Stimulated activated CD8-positive, alpha-beta memory T cell treated with anti-CD3 and anti-CD28 coated beads, Interleukin-15, amount 100 ng/mL, for 48 hours (primary cell): ENCODE measurements at places on chromosomes 7 and 10.

DNA sequence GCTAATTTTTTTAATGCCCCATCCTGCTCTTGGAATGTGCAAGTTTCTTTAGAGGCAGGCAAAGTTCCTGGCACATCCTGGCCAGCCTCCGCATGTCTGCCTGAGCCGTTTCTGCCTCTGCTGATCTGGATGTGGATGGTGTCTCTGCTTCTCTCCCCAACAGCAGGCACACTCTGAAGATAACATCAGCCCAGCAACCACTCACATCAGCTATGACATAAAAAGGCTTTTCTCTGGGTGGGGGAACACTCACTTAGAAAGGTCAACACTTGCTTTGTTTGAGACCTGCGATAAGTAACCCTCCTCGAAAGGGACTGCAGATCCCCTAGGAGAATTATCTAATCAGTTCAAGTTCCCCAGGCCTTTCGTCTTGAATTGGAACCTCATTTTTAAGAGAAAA lies 142.9 kb downstream of the FGFR2 start:
- DNase-seq = no peak

DNA sequence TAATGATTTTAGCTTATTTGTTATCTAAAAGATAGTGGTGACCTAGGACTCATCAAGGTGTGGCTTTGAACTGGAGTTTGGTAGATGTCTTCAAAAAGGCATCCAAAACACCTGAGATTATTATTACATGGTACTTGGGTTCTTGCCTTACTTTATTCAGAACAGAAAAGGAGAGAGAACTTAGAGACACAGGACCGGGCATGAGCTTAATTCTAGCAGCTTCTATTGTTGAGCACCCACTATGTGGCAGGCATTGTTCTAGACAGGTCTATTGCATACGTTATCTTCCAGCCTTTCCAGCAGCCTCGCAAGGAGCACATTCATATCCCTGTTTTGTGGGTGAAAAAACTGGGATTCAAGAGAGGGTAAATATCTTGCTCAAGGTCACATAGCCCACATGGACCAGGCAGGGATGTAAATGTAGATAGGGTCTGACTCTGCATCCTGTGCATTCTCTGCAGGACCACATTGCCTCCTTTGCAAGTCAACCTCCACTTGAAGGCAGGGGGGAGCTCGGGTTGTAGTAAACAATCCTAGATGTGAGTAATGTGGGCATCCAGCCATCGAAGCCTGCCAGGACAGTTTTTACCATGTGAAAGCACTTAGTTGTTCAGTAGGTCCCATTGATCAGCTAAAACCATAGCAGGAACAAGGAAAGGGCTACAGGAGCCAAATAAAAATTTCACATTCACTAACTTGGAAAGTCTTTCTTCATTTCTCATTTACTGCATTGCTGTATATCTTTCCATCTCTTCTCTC lies 551.4 kb downstream of the LRMDA start:
- no peak for DNase-seq

DNA sequence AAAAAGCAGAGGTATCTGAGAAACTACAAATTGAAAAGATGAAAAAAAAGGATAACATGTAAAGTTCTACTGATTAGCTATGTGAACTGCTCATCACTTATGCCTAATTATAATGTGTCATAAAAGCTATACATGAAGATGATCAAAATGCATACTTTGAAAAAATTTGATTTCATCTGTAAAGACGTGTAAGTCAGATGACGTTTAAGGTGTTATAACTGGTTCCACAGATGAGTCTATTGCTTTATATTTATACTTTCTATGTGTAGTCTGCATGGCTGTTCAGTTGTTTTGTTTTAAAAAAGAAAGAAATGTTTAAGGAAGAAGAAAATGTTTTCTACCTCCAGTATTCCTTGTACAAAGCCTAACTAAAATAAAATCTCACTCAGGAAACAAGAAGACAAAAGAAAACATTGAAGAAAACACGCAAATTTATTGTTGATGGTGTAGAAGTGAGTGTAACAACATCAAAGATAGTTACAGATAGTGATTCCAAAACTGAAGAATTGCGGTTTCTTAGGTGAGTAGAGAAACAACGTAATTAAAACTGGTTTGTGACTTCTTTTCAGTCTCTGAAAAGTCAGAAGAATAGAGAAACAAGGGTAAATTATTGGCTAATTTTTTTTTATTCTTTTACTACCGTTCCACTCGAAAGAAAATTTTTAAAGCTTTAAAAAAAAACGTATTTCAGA lies 38.4 kb downstream of the SLK start:
- DNase-seq = no peak

GRCh38 chr7:157873664-157874063 lies 536.9 kb downstream of the DNAJB6 start:
- no peak for DNase-seq

DNA sequence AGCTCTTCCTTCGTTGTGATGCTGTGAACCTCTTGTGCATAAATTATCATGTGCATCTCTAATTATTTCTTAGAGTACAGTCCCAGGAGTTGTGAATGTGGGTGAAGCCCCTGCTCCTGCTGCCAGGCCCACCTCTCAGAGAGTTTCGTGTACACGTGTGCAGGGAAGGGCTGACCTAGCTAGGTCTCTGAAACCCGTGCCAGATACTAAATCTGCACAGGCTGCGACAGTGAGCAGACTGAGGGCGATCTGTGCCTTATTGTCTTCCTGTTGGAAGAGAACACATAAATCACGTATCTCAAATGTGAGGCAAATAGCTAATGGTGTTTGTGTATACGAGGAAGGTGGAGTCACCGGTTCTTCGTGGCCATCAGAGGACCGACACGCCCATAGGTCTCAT lies 71.8 kb upstream of the DNAJB6 start:
- DNase-seq = no peak

DNA sequence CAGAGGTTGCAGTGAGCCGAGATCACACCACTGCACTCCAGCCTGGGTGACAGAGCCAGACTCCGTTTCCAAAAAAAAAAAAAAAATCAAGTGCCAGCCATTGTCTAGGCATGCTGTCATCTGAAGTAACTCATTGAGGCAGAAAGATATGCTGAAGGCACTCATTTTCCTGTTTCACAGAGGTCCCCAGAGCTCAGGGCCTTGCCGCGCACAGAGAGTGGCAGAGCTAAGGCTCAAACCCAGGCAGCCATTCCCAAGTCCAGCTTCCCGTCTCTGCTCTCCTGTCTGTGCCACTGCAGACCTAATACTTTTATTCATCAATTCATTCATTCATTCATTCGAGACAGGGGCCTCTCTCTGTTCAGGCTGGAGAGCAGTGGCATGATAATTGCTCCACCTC lies 3.5 kb downstream of the GRIFIN start:
- DNase-seq = no peak

GRCh38 chr10:109475711-109476421 lies 447.4 kb downstream of the XPNPEP1 start:
- DNase-seq = no peak

- DNase-seq = no peak
These were observed 20.3 kb downstream of the MBL2 start for GRCh38 chr10:52752261-52752660.

DNA sequence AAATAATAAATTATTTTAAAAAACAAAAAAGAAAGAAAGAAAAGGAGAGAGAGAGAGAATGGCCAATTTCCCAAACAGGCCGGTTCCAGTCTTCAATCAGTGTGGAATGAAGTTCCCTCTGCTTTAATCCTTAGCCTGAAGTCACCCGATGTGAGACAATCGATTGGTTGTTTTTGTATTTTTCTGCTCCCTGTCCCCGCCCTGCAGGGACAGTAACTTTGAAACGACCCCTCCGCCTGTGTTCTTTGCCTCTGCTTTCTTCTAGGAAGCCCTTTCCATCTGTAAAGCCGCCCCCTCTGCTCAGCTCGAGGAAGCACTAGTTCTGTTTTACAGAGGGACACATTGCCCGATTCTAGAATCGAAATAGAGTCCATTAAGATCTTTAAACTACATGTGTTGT lies 33.4 kb downstream of the FOXL3 start:
- no peak for DNase-seq

DNA sequence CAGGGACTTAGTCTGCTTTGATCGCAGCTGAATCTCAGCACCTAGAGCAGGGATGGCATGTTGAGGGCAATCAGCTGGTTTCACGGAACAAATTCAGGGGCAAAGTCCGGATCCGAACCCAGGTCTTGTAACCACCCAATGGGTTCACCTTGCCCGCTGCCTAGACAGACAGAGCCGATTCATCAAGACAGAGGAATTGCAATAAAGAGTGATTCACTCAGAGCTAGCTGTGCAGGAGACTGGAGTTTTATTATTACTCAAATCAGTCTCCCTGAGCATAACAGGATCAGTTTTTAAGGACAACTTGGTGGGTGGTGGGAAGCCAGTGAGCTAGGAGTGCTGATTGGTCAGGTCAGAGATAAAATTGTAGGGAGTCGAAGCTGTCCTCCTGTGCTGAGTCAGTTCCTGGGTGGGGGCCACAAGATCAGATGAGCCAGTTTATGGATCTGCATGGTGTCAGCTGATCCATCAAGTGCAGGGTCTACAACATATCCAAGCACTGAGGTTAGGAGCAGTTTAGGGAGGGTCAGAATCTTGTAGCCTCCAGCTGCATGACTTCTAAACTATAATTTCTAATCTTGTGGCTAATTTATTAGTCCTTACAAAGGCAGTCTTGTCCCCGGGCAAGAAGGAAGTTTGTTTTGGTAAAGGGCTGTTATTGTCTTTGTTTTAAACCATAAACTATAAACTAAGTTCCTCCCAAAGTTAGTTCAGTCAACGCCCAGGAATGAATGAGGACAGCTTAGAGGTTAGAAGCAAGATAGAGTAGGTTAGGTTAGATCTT lies 43.5 kb upstream of the CHST3 start:
- no peak for DNase-seq

DNA sequence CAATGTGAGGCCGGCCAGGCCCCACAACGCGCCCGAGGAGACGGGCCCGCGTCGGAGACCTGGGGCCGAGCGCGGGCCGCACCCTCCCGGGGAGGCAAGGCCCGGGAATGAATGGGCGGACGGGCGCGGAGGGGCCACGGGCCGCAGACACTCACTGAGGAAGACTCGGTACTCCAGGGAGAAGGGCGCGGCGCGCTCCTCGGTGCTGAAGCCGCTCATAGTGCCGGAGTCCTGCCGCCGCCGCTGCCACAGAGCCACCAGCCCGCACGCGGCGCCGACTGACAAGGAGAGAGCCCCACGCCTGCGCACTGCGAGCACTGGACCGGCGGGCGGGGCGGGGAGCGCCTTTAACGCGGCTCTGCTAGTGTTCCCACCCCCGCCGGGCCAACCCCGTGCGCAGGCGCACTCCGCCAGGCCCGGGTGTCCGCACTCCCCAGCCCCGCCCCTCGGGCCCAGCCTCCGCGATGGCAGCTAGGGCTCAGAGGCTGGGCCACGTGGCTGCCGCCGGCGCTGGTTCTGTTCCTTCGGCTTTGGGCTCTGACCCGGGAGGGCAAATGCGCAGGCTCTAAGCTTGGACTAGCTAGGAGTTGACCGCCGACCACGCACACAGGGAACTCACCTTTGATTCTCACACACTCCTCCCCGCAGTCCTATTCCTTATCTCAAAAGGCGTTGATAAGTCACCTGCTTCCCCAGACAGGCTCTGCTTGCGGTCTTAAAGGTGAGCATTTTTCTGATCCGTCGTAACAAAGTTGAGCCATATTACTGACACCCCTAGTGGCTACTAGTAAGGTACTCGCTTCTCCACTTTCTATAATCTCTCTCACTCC lies at the start of gene PPA1:
TSS of gene PPA1 (minus strand) at position 321 of the 830 bp plus-strand sequence. CDS start at position 219, 102 bp downstream.
- peak; percentile 99 for DNase-seq

DNA sequence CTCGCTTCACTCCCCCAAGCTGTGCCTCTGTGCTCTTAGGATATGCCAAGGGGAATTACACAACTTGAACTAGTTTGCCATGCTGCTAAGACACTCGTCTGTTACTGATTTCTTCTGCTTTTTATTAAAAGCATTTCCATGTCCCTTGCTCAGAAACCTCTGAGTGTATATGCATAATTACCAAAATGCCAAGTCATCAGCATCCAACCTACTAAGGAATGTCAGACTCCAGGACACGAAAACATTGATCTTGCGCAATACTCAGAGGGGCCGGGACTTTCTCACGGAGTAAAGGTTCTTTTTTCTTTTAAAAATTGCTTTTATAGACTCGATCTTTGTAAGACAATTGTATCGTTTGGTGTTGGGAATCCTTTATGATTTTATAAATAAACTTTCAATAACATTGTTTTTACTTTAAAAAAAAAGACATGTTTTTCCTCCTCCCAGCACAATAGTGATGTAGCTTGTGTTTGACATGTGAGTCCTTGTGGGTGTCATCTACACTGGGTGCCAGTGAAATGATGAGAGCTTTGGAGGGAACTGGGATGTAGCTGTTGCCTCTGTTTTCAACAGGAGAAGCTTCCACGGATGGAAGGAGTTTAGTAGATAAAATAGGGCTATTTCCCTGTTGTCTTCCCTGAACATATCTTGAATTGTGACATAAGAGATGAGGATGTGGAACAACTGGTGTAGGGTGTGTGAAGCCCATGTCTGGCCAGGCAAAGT lies 43.6 kb downstream of the CNNM1 start:
- DNase-seq = no peak

- no peak for DNase-seq
These were observed 33.2 kb upstream of the PPP1R9A start for GRCh38 chr7:94874036-94874785.

DNA sequence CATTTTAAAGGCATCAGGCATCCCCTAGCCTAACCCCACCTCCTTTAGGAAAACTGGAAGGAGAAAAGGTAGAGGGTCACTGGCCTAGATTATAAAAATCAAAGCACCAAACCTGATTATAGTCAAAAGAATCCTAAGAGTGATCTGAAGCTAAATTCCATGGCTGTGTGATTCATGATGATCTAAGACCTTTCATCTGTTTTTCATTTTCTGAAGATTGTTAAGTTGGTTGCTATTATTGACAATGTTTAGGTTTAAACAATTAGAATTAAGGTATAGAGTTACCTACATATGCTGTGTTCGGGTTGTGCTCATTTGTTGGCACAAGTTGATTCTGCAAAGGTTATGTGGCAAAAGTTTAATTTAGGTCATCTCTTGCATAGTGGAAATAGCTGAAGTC lies 148.7 kb downstream of the BICC1 start:
- no peak for DNase-seq

DNA sequence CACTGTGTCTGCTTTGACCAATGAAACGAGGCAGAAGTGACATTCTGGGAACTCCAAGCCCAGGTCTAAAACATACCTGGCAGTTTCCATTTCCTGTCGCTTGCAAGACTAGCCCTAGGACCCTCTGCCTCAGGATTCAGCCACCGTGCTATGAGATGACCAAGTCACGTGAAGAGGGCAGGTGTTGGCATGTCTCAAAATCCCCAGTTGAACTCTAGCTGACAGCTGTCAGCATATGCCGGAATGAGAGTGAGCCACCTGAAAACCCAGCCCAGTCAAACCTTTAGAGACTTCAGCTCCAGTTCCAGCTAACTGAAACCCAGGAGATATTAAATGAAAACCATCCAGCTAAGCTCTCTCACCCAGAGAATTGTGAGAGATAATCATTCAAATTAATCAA lies 89.9 kb upstream of the PPP1R3A start:
- no peak for DNase-seq

DNA sequence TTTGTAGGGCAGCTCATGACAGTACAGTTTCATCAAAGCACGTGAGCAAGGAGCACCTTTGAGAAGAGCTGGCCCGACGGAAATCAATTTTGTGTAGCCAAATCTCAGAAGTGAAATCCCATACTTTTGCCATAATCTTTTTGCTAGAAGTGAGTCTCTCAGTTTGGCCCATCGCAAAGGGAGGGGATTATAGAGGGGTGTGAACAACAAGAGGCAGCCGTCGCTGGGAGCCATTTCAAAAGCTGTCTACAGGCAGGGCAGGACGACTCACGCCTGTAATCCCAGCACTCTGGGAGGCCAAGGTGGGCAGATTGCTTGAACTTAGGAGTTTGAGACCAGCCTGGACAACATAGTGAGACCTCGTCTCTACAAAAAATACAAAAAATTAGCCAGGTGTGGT lies 599.8 kb downstream of the GALNT17 start:
- no peak for DNase-seq

GRCh38 chr10:32159264-32159663 lies 103.0 kb upstream of the KIF5B start:
- DNase-seq = no peak
